ENCODE measurements at places on chromosomes 2 and 18. TPM values are rescaled to one million over a fixed set of nuclear protein-coding genes. Genes with fewer than 3 reads are reported as not detected.

- peak; percentile 81 for DNase-seq
- peak overlapping the region; percentile 81 for H3K4me3 ChIP-seq
- H3K27me3 ChIP-seq: no peaks in the 10 kb centered on the region
- peak overlapping the region; percentile 77 for H3K27ac ChIP-seq
Observed at GRCh38 chr2:98730053-98730706, 752 bp downstream of the MGAT4A start.

- H3K27ac ChIP-seq: no peak overlapping the region
- peaks cover 2% of the 10 kb centered on the region for H3K4me1 ChIP-seq
- no peaks in the 10 kb centered on the region for H3K27me3 ChIP-seq
Observed at GRCh38 chr2:135473567-135473966, 57.5 kb downstream of the ZRANB3 start.

DNA sequence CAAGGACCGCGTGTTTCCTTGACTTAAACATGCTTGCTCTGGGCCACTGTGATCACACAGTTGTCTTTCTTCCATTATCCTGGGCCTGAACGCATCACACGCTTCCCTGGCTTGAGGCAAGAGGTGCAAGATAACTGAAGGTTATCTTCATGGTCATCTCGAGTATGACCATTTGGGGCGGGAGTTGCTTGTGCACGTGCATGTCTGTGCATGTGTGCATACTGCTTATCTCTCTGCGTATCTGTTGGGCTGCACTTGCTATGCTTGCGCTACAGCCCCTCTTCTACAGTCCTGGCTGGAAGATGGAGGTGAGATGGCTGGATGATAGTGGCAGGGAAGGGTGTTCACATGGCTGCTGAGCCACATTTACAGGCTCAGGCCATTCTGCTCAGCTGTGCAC, 27.2 kb upstream of the EFR3B start:
- H3K4me1 ChIP-seq: no peaks in the 10 kb centered on the region
- no peak overlapping the region for H3K4me3 ChIP-seq
- H3K36me3 ChIP-seq: no peaks in the 10 kb centered on the region
- no peak overlapping the region for H3K27ac ChIP-seq
- DNase-seq: no peak
- no peaks in the 10 kb centered on the region for H3K27me3 ChIP-seq

- H3K4me3 ChIP-seq: no peak overlapping the region
- no peaks in the 10 kb centered on the region for H3K27me3 ChIP-seq
- no peak for DNase-seq
- H3K36me3 ChIP-seq: no peaks in the 10 kb centered on the region
- H3K27ac ChIP-seq: no peak overlapping the region
Observed at GRCh38 chr2:183998041-183998796, 600.1 kb upstream of the ZNF804A start.

DNA sequence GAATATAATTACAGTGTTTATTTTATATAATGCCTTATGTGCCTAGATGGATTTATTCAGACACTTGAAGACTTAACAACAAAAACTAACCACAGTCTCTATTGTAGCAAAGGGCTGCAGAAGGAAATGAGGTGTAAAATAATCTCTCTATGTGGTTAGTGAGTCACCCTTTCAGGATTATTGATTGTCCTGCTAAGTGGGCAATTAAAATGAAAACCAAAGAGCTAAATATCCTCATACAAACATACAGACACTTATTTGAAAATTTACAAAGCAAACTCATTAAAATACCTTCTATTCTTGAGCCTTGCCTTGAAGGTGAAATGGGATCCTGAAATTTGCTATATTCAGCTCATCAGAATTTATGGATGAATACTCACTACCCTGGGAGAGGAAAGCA, 27.7 kb upstream of the DCC start:
- no peaks in the 10 kb centered on the region for H3K27me3 ChIP-seq
- no peak for DNase-seq
- no peaks in the 10 kb centered on the region for H3K36me3 ChIP-seq
- no peaks in the 10 kb centered on the region for H3K4me1 ChIP-seq
- H3K4me3 ChIP-seq: no peak overlapping the region
- no peak overlapping the region for H3K27ac ChIP-seq

- H3K27ac ChIP-seq: no peak overlapping the region
- no peak overlapping the region for H3K4me3 ChIP-seq
- H3K27me3 ChIP-seq: no peaks in the 10 kb centered on the region
Observed at GRCh38 chr18:48711651-48712486, 173.0 kb downstream of the CTIF start.

Gene REG3G
- not detected for total RNA-seq

Gene EVX2
- not detected for total RNA-seq

Gene SEH1L
- 100 TPM for total RNA-seq

Gene GNAL
- total RNA-seq: 0.21 TPM

Data from activated CD4-positive, alpha-beta T cell treated with anti-CD3 and anti-CD28 coated beads for 36 hours (primary cell).